Ovary (tissue), 10 donors: ENCODE measurements at places on chromosomes 3 and 15. TPM values are rescaled to one million over a fixed set of nuclear protein-coding genes. Genes with fewer than 3 reads are reported as not detected.

SERINC4 gene
- 0.36 TPM for total RNA-seq

GOLGA8J gene
- not detected for total RNA-seq

IL17RB gene
- total RNA-seq = 1.1 TPM

C2CD4A gene
- not detected for total RNA-seq

WDR93 gene
- not detected for total RNA-seq

MORC1 gene
- total RNA-seq = 0.11 TPM

RPL39L gene
- total RNA-seq = 4.2 TPM

LRRC15 gene
- not detected for total RNA-seq

DNAJA4 gene
- 18.0 TPM for total RNA-seq

CRABP1 gene
- total RNA-seq = not detected

CLDN16 gene
- 0.77 TPM for total RNA-seq

FOXB1 gene
- not detected for total RNA-seq

PXK gene
- total RNA-seq = 25.9 TPM

SPRED1 gene
- 23.7 TPM for total RNA-seq

TTC21A gene
- total RNA-seq = 21.4 TPM

SIDT1 gene
- total RNA-seq = 2.2 TPM

TNNC1 gene
- 1.7 TPM for total RNA-seq

KAT2B gene
- 45.5 TPM for total RNA-seq

CCDC9B gene
- total RNA-seq = 20.7 TPM

PLA2G4E gene
- not detected for total RNA-seq

VIPR1 gene
- total RNA-seq = 2.0 TPM

MYRIP gene
- total RNA-seq = 7.0 TPM

GOLGA8G gene
- total RNA-seq = not detected

EFCC1 gene
- 7.9 TPM for total RNA-seq

ST6GAL1 gene
- 10.6 TPM for total RNA-seq

SLTM gene
- total RNA-seq = 76.1 TPM

CAV3 gene
- total RNA-seq = 0.23 TPM

DAZL gene
- not detected for total RNA-seq

CFAP91 gene
- 47.9 TPM for total RNA-seq

CCR9 gene
- total RNA-seq = 0.10 TPM

THRB gene
- 4.9 TPM for total RNA-seq

RETNLB gene
- total RNA-seq = not detected

CSPG4 gene
- 6.8 TPM for total RNA-seq

CELF6 gene
- total RNA-seq = 4.7 TPM

FBXO22 gene
- 20.0 TPM for total RNA-seq

TRIM42 gene
- total RNA-seq = not detected

GOLGA6B gene
- total RNA-seq = not detected

GANC gene
- 13.7 TPM for total RNA-seq

NCBP2 gene
- total RNA-seq = 57.8 TPM

CLEC3B gene
- total RNA-seq = 14.9 TPM

ISLR gene
- 115 TPM for total RNA-seq

SNURF gene
- 37.0 TPM for total RNA-seq

SPESP1 gene
- total RNA-seq = 3.2 TPM

KCNH8 gene
- 0.08 TPM for total RNA-seq

ERICH6 gene
- total RNA-seq = not detected

FBXW12 gene
- total RNA-seq = not detected

ACP3 gene
- 3.6 TPM for total RNA-seq

RAF1 gene
- 78.8 TPM for total RNA-seq

SLITRK3 gene
- 0.51 TPM for total RNA-seq

NEIL1 gene
- total RNA-seq = 36.9 TPM

RARB gene
- total RNA-seq = 8.9 TPM

ALDH1A3 gene
- total RNA-seq = 9.6 TPM

HRH1 gene
- 24.1 TPM for total RNA-seq

CHRM5 gene
- not detected for total RNA-seq

GPR176 gene
- total RNA-seq = 0.78 TPM
